Hypothalamus (tissue), 51 donors: ENCODE measurements at places on chromosomes 5 and 9.

DNA sequence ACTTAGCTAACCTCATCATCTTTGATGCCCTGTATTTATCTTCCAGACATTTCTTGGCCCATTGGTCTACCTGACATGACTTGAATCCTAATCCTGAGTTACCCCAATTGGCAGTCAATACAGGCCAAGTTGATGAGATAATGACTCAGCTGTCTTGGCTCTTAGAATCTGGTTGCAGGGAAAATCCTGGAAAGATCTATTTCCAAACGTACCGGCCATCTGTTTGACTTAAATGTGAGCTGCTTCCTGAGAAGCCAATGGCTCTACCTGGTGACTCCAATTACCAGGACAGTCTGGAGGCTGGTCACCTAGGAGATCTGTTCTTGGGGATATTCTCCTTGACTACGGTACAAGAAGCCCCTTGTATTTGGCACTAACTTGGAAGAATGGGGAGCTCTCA is 475.2 kb upstream of the BRINP1 start:
- no peak for DNase-seq

GRCh38 chr9:77985996-77986395 is 45.6 kb downstream of the GNAQ start:
- no peak for DNase-seq

DNA sequence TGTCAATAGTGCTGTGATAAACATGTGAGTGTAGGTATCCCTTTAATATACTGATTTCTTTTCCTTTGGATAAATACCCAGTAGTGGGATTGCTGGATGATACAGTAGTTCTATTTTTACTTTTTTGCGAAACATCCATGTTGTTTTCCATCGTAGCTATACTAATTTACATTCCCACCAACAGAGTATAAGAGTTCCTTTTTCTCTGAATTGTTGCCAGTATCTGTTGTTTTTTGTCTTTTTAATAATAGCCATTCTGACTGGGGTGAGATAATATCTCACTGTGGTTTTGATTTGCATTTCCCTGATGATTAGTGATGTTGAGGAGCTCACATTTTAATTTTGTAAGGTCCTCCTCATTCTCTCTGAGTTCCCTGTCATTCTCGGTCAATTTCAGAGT is 71.1 kb upstream of the NFIL3 start:
- DNase-seq: no peak

GRCh38 chr5:91419136-91419535 is 36.0 kb upstream of the ARRDC3 start:
- DNase-seq: no peak

DNA sequence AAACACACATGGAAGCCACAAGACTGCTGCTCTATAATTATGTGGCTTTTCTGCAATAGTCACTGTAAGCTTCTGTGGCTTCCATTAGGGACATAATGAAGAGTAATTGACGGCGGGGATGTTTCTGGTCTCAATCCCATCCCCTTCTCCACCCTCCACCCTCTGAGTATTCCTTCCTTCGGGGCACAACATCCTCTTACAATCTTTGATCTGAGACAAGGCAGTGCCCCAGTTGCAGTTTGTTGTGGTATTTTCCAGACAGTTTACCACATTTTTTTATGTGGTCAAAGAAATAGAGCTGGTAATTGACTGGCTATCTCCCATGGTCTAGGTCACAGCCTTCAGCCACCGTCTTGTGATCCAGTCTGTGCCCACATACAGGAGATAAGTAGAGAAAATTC is 277.7 kb downstream of the NR2F1-AS1 start:
- no peak for DNase-seq

DNA sequence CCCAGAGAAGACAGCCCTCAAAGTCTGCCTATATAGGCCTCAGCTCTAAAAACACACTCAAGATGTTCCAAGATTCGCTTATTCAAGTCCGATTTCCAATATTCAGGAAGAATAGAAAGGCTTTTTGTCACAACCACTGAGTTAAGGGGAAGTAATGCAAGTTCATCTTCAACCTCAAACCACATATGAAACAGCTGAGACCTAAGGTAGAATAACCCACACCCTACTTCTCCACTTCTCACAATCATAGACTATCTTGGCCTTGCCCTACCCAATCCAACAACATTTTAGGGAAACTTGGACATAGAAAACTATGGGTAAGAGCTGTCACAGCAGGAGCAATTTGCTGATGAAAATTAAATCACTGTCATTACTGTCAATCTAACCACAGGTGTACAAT is 152.0 kb upstream of the LRRTM2 start:
- no peak for DNase-seq

DNA sequence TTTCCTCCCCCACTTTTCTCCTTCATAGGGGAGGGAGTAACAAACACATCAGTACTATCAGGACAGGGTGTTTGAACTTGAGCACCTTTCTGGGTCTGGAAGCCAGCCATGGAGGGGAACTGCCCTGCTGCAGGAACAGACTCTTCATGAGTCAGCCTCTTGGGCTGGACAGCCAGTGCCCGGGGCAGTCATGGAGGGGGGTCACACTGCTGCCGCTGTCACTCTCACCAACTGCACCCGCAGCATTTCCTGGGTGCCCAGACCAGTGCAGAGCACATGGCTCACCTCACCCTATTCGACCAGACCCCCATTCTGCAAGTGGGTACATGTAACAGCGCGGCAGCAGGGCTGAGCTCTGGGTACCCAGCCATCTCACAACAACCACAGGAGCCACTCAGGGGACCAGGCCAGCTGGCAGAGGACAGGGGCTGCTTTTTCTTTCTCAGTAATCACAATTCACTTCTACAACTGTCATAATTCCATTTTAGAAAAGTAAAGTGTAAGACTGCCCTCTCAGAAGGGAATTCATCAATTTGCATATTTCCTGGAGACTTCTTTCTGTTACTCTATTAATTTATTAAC is 118.4 kb downstream of the CTNND2 start:
- DNase-seq: no peak

DNA sequence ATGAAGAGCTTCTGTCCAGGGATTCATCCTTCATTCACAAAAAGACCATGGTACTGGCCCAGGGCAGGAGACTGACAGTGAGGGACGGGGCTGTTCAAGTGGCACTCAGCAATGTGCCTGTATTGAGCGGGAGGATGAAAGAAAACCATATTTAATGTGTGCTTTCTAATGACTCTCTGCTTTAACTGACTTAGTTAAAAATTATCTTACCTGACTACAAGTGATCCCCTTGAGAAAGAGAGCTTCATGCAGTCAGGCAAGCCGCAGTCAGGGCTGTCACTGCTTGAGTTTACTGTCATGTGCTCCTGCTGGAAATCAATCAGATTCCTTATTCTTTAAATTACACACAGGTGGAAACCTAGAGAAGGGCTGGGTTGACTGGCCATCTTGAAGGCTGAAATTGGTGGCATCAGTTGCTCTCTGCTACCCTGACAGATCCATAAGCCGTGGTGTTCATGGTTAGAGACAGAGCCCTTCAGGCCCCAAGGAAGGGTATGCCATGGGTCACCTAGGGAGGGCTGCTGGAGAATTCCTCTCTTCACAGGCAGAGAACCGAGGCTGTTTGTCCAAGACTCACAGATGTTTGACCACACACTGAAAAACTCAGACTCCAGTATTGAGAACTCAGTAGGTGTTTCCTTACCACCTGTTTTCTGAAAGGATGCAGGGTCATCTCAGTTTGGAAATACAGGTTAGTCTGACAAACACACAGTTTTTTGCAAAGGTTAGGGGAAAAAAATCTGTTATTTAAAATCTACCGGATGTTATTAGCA is 70.9 kb downstream of the TRIO start:
- DNase-seq: no peak

DNA sequence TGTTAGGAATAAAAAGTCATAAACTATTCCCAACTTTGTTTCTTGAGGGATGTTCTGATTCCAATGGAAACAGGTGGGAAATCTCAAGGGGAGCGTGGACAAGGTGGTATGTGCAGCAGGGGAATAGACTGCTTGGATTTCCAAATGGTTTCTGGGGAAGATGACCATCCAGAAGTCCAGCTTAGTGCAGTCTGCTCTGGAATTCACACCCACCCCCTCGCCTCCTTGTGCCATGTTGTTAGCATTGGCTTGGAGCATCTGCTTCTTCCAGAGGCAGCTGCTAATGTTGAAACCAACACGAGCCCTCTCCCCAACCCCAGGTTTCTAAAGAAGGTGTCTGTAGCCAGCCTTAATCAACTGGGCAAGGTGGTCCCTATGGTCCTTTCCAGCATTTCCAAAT is 90.9 kb downstream of the PDE6A start:
- no peak for DNase-seq

DNA sequence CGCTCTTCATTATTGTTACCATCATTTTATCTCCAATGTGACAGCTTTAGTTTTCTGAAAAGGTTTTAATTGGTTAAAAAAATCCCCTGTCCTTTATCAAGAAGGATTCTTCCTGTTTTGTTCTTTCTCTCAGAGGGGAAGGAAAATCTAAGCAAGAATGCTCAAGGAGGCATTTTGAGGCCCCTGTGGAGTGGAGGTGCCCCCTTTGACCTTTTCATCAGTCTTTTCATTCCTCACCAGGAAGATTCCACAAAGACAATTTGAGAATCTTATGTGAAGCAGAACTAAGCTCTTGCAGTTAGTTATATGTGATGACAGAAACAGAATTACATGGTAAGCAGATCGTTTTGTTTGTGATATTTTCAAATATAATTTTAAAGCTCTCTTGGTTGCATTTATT is 489.6 kb downstream of the MAN2A1 start:
- DNase-seq: no peak

- DNase-seq: no peak
Observed at GRCh38 chr5:147431586-147431985, 78.3 kb downstream of the DPYSL3 start.

DNA sequence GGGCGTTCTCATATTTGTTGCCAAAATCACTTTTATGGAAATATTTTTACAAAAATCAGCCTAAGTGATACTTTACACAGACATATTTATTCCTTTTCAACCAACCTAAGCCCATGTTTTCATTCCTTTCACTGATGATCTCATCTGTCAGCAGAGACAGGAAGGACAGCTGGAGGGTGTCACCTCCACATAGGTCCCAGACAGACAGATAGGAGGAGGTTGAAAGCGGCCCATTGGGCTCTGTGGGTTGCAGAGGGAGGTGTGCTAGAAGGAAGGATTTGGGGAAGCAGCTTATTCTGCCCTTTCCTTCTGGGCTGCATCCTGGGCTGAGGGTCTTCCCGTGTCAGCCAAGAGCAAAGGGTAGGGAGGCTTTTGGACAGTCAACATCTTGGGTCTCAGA is 26.0 kb upstream of the SEMA4D start:
- no peak for DNase-seq

DNA sequence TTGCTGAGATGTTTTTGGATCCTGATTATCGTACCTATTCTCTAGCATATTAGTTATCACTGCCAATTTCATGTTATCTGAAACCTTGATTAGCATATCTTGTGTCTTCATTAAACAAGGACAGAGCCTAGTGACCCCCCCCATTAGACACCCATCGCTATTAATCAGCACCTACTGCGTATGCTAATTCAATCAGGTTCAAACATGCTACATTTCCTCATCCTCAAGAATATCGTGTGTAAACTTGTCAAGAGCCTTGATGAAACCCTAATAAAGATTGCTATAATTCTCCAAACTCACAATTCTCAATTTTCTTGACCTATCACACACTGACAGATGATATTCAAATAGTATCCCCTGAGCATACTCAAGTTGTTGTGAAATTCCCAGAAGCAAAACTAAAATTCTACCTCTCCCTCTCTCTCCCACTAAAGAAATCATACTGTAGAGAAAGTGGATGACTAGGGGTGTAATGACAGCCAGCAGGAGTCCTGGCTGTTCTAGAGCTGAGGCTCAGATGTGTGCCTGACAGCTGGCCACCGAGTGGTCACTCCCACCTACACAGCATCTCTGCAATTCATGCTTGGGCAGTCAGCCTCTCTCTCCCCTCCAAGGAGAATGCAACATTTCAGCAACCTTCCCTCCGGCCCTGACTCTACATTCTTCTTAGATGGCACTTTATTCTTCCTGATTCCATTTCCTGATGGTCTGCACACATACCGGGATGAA is 9.2 kb upstream of the ZNF354A start:
- no peak for DNase-seq

GRCh38 chr5:98679963-98680362 is 93.5 kb upstream of the RGMB start:
- DNase-seq: no peak

DNA sequence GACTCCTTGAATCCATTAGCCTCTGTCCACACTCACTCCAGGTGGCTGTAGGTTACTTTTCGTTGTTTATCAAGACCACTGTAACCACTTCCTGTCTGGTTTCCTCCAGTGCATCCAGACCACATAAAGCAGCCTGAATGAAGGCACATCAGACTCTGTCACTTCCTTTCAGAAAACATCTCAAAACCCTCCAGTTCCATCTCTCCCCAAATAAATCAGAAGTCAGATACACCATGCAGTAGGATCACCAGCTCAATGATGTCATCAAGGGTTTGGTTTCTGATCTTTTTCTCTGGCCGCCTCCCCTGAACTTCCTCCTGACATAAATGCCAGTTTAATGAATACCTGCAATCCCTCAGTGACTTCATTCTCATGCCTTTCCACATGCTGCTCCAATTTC is 161.2 kb downstream of the ZNF462 start:
- no peak for DNase-seq

- DNase-seq: no peak
Observed at GRCh38 chr5:113202746-113203716, 226.4 kb downstream of the DCP2 start.

DNA sequence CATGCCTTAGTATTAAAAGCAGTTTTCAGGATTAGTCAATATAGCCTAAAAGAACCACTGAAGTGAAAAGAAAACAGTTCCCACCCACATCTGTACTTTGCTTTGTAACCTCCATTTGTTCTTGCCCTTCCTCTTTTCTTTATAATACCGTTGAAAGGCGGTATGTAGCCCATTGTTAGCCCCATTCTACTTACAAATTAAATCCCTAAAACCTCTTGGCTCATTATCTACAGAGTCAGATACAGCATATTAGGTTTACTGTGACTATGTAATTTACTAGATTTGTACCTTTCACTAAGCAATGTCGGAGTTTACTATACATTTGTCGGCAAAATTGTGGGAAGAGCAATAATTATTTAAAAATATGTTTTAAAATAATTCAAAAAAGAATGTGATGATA is 17.3 kb downstream of the ALDH1A1 start:
- no peak for DNase-seq

GRCh38 chr9:98724810-98725530 is 16.2 kb upstream of the GABBR2 start:
- no peak for DNase-seq

GRCh38 chr5:126492939-126493338 is 69.7 kb downstream of the GRAMD2B start:
- DNase-seq: no peak

DNA sequence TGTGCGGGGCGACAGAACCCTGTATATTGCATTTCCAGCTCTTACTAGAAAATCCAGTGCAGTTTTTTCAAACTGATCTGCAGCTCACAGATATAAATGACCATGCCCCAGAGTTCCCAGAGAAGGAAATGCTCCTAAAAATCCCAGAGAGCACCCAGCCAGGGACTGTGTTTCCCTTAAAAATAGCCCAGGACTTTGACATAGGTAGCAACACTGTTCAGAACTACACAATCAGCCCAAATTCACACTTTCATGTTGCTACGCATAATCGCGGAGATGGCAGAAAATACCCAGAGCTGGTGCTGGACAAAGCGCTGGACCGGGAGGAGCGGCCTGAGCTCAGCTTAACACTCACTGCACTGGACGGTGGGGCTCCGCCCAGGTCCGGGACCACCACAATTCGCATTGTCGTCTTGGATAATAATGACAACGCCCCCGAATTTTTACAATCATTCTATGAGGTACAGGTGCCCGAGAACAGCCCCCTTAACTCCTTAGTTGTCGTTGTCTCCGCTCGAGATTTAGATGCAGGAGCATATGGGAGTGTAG is 786 bp downstream of the PCDHB5 start:
- DNase-seq: no peak
